ENCODE measurements at places on chromosomes 7 and 10.

- DNase-seq, result no peak
Observed at GRCh38 chr7:156440456-156440855, 200.1 kb upstream of the RNF32 start.

DNA sequence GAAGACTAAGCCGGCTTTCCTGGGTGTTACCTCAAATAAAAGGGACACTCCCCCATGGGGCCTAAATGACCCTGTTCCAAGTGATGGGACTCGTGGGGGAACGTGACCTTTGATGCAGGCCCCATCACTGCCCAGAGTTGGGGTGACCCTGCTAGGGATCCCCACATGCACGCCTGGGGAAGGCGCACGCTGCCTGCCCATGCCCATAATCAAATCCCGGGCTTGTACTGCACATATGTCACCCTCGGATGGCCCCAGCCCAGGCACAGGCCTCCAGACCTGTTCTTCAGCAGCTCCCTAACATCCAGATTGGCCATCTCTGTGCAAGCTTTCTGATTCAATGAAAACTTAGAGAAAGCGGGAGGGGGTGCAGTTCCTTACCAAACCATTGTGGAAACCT lies 14.7 kb downstream of the EBF3 start:
- DNase-seq, result no peak

- no peak for DNase-seq
Observed at GRCh38 chr7:136865777-136866176, 2.7 kb upstream of the CHRM2 start.

DNA sequence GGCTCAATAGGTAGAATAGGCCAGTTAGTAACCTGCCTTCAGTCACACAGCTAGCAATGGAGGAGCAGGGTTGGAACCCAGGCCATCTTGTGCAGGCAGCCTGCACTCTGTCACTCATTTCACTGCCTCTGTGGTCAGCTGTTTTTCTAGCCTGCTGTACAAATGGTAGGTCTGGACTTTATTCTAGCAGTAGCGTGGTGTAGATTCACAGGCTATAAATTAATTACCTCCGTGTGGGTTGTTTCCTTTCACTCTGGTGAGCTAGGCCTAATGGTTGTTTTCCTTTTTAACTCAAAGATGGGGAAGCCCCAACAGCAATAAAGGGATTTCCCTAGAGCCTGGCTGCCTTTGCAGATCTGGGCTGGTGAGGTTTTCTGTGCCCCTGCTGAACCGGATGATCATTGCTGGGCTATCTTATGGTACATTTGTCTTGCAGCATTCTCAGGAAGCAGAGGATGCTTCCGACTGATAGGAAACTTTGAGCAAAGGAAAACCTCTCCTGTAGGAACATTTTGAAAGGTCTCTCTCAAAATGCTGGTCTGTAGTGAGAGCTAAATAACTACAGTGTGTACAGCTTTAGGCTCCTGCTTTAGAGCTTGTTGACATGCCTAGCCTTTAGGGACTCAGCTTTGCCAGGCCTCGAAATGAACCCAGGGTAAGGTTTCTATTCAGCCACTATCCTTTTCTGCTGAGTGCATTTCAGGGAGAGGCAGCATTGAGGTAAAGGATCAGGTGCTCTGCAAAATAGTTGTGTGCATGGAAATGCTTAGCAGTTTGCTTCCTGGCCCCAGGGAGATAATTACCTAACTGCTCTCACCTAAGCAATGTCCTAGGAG lies 157.4 kb downstream of the ST7 start:
- DNase-seq, result peak; percentile 49

GRCh38 chr10:77949167-77949566 lies 22.6 kb upstream of the DLG5 start:
- DNase-seq, result no peak

- no peak for DNase-seq
Observed at GRCh38 chr10:133024704-133025557, 62.8 kb upstream of the ADGRA1 start.

GRCh38 chr10:110355141-110355831 lies 50.6 kb upstream of the SMNDC1 start:
- DNase-seq, result peak; percentile 15

GRCh38 chr7:96331775-96332174 lies 9.9 kb upstream of the SLC25A13 start:
- DNase-seq, result no peak

- no peak for DNase-seq
Observed at GRCh38 chr7:48094861-48095293, 5.8 kb downstream of the UPP1 start.

DNA sequence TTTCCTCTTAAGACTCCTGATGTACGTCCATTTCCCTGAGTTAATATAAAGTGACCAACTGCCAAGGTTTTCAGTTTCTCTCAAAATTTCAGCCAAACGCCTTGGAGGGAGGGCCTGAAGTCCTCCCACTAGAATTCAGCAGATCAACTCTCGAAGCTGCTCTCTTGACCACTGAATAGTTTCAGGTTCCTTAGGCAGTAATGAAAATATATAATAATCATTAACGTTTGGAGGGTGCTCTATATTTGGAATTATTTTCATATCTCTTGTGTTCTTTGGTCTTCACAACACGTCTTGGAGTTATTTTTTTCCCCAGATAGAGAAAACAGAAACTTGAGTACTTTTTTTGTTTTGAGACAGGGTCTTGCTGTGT lies 123.6 kb upstream of the SFMBT2 start:
- no peak for DNase-seq

DNA sequence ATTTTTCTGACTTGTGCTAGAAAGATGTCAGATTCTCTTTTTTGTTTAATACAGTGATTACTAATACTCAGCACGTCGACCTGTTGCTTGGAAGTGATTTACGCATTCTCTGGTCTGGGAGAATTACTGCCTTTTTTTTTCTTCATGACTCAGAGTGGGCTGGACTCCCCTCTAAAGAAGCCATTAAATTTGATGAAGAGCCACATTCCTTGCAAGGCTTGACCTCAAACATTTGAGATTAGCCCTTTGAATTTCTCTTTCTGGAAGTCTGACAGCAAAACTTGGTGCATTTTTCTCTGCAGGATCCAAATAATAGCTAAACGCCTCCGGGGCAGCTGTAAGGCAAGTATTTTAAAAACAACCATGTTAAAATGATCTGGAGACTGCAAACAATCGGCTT lies 171.6 kb downstream of the GALNT17 start:
- no peak for DNase-seq

DNA sequence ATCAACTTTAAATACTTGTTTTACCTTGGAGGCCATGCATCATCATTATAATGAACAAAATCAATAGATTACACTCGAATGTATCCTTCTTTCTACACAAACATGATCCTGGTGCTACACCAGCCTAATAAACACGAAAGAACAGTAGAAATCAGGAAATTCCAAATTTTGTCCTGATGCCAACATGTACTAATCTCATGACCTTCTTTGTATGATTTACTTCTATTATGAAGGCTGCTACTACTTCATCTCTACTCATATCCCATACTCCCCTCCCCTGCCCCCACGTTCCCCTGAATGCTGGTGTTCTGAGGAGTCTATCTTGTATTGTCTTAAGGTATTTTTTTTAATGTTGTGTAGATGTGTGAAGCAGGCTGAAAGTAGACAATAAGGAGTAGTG lies 315.0 kb downstream of the CACNA2D1 start:
- no peak for DNase-seq

GRCh38 chr10:107427016-107427415 lies 262.5 kb upstream of the SORCS1 start:
- no peak for DNase-seq

DNA sequence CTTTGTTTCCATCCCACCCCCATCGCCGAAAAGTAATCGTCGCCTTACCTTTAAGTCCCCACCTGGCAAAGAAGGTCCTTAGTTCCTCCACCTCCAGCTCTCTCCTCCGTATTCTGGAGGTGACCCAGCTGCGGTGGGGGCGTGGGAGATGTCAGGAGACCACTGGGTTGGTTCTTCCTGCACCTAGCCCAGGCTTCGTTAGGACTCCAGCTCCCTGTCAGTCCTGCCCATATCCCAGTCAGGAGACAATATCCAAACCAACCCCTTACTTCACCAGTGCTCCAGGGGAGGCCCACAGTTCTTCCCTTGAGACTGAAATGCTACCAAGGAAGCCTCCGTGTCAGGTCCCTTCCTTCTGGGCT lies 693 bp downstream of the ADIRF start:
- no peak for DNase-seq

DNA sequence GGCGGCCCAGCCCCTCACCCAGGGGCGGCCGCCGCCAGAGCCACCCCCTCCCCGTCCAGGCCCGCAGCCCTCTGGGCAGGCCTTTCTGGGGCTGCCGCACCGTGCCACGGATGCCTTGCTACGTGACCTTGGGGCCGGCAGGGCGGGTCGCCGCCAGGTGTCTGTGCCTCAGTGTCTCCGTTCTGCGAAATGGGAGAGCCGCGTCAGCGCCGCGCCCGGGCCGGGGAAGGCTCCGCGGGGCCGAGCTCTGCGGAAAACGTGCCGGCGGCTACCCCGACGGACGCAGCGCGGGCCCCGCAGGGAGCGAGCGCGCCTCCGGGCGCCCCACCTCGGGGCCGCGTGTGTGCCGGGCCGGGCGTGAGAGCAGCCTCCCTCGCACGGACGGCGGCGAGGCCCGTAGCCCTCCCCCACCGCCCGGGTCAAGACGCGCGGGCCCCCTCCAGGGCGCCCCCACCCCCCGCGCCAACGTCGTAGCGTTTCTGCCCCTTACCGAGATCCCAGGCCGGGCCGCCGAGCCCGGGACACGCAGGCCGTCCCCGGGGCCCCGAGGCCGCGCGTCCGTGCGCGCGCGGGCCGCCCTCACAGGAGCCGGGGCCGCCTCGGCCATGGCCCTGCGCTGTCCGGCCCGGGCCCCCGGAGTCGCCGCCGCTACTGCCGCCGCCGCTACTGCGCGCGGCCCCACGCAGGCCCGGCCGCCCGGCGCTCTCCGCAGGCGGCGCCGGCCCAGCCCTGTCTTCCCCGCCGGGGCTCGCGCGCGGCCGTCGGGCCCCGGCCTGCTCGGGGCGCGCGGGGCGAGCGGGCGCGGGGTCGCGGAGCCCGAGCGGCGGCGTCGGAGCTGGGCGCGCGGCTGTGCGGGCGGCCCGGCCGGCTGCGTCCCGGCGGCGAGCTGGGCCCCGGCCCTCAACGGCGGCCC lies 1.1 kb downstream of the ZNF777 start:
- no peak for DNase-seq

DNA sequence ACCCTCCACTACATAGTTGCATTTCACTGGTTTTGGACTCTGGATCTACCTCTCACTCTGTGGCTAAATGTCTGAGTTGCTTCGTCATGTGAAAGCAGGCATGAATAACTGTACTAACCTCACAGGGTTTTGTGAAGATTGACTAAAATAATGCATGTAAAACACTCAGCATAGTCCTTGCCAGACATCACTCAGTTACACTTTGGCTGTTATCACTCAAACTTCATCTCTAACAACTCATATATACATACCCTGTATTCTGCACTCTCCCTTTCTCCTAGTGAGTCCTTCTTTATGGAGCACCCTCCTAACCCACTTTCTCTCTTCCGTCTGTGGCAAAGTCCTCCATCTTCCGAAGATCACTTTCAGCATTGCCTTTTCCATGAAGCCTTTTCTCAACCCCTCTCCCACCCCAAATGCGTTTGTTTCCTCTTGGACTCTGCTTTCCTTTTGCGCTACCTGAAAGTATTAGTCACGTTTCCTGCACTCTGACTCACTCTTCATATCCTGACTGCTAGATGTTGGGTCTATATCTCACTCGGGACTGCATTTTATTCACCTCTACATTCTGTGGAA lies 72.6 kb downstream of the OSBPL3 start:
- peak; percentile 29 for DNase-seq

DNA sequence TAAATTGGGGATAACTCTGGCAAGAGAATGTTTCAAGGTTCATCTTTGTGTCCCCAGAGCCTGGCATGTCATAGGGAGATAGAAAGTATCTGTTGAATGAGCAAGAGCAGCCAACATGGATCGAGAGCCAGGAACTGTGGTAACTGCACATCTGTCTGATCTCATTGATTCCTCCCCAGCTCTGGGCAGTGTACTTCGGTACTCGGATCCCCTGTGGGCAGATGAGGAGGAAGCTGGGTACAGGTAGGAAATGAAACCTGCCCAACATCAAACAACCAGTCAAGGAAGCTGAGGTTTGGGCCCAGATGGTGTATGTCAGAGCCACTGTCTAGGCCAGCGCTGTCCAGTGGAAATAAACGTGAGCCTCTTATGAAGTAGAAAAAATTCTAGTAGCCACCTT lies 76.4 kb downstream of the GRK5 start:
- DNase-seq, result peak; percentile 60

DNA sequence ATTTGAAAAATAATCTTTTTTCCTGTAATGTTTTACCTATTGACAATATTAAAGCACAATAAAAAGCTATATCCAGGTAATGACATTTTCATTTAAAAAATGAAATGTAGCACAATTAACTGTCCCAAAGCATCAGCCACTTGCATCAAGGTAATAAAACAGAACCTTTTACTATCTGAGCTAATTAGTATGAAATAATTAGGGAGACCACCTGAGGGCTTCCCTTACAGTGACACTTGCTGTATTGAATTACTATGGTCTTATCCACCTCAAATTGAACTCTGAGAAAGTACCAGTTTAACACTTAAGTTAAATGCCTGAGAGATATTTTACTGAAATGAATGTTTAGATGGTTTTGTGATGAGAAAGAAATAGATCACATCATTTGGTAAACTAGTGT lies 119.4 kb upstream of the DKK1 start:
- DNase-seq, result no peak

GRCh38 chr10:34933676-34934075 lies 118.6 kb upstream of the PARD3 start:
- DNase-seq, result no peak

- DNase-seq, result no peak
Observed at GRCh38 chr10:60032723-60033122, 126.4 kb upstream of the CCDC6 start.

DNA sequence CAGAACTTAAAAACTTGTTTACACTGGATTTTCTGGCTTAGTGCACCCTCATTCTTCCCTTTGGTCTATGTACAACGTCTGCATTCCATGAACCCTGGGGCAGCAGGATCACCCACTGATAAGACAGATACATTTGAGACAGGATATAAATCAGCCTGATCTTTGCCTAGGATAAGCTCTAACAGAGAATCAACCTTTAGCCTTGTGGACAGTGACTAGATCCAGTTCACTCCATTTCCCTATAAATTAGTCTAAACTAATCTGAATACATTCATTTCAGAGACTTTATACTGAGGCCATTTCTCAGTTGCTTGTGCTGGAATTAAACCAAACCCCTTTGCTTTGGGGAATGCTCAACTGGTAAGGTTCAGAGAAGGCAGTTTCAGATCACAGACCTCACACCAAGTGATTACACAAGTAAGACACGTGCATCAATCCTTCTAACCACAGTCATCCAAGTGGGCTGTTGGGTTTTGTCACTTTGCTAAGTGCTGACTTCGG lies 639.8 kb upstream of the FZD8 start:
- no peak for DNase-seq

DNA sequence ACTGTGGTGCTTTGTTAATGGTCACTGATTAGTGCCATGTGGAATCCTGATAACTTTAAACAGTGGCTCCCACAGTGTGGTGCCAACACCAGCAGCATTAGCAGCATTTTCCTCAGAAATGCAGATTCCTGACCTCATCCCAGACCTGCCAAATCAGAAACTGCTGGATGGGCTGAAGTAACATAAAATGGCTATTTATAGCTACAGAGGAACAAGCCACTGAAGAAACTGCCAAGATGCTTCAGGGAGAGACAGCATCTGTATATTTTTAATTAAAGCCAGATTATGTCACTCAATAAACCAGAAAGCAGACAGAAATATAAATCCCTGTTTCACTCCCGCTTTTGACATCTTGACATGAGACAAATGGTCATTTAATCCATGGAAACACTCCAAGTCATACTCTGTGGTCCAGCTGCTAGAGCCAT lies 178.5 kb downstream of the AMPH start:
- DNase-seq, result no peak

All from CD4-positive, alpha-beta memory T cell (primary cell).